CD4-positive, alpha-beta T cell treated with Interleukin-6 for 4 hours (primary cell): ENCODE measurements at places on chromosomes 5 and 9.

DNA sequence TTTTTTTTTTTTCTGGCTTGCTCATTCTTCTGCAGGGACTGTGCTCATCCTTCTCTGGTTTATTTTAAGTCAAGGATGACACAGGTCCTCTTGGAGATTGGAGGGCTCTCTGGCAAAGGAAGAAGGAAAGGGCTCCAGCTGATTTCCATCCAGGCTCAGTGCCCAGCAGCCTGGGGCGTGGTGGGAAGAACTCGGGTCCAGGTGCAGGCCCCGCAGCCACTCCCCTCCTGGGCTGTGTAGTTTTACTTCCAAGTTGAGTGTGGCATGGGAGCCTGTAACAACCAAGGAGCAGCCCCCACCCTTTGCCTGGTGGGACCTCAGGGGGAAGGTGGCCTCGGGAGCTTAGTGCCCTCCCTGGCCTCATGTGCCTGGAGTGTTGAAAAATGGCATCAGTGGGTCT, 58.9 kb downstream of the ANKRD33B start:
- DNase-seq: no peak

- DNase-seq: no peak
These were observed 535.8 kb downstream of the SEMA5A start for GRCh38 chr5:9009931-9010651.

GRCh38 chr9:107487521-107488374, 1.8 kb downstream of the KLF4 start:
- DNase-seq: no peak

GRCh38 chr5:178163772-178164735, 10.4 kb upstream of the NHP2 start:
- DNase-seq: peak; percentile 91

- no peak for DNase-seq
These were observed 129.4 kb downstream of the C9orf50 start for GRCh38 chr9:129491487-129491855.

GRCh38 chr5:136814619-136815378, 449.5 kb upstream of the TRPC7 start:
- DNase-seq: no peak

DNA sequence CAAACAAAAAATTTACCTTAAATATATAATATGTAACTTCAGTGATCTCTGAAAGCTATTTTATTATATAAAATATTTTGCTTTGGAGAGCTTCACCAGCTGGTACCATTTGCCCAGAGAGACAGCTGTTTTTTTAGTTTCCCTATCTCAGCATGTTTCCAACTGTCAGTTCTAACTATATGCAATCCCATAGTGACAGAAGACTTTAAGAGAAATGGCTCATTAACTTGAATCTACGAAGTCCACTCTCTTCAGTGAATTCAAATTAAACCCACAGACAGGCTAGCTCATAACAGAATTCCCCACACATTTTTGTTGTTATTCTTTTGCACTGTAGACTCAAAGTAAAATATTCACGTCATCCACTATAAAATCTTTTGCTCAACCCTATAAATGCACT, 251.8 kb upstream of the POU5F2 start:
- no peak for DNase-seq

- no peak for DNase-seq
These were observed 305.2 kb downstream of the EFNA5 start for GRCh38 chr5:107365320-107366109.

GRCh38 chr9:25517701-25518100, 160.5 kb downstream of the TUSC1 start:
- DNase-seq: no peak

DNA sequence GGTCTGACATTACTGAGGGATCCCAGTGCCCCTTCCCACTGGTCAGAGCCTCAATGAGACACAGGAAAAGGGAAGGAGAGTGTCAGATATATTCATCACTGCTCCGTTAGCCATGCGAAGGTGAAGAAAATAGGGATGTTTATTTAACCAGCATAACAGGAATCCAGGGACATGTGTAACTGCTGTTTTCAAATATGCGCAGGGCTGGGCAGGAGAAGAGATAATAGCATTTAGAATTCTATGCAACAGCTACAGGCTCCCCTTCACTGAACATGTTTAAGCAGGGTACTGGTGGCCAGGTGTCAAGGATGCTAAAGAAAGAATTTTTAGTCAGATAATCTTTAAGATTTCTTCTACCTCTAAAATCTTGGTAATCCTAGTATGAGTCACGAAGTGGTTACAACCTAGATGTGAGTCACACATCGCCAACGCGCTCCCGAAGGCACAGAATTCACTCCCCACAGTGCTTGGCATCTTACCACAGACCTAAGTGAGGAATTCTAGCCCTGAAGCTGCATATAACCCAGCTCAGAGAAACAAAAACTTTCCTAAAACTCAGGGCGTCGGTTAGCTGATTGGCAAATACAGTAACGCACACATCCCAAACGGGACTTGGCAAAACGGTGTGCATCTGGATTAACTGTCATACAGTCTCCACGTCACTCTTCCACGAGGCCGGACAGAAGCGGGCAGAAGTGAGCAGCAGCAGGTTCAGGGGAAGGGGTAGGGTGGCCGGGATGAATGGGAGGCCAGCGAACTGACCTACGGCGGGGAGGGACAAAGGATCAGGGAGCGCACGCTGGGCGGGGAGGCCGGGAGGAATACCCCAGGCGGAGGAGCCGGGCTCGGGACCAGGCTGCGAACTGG, 1.1 kb downstream of the CTNNAL1 start:
- peak; percentile 63 for DNase-seq

- DNase-seq: no peak
These were observed 41.3 kb downstream of the CAST start for GRCh38 chr5:96703384-96703920.
